PC-3 (cell line): ENCODE measurements at places on chromosomes 12 and 14. TPM values are rescaled to one million over a fixed set of nuclear protein-coding genes. Genes with fewer than 3 reads are reported as not detected.

The ZNF664 gene
- 80.8 and 86.9 TPM in 2 replicates for total RNA-seq

The KRT76 gene
- total RNA-seq: not detected in 2 replicates

The MYH6 gene
- total RNA-seq: not detected in 2 replicates

The TRPV4 gene
- total RNA-seq: 1.6 and 2.4 TPM in 2 replicates

The KRT80 gene
- 19.8 and 30.1 TPM in 2 replicates for total RNA-seq

The KIF26A gene
- total RNA-seq: 3.1 TPM in 2 replicates

The MTERF2 gene
- total RNA-seq: 10.7 and 14.2 TPM in 2 replicates

The KCNMB4 gene
- total RNA-seq: 2.6 and 3.0 TPM in 2 replicates

The TTC8 gene
- total RNA-seq: 12.6 and 24.8 TPM in 2 replicates

The OR10G3 gene
- not detected in 2 replicates for total RNA-seq

The RAD51AP1 gene
- total RNA-seq: 15.9 and 24.7 TPM in 2 replicates

The MGP gene
- 0.22 and 2.1 TPM in 2 replicates for total RNA-seq

The ACOT6 gene
- total RNA-seq: not detected in 2 replicates

The SLC25A21 gene
- total RNA-seq: 0.87 and 1.0 TPM in 2 replicates

The PLEKHG7 gene
- not detected in 2 replicates for total RNA-seq

The ALKBH2 gene
- 73.8 and 74.0 TPM in 2 replicates for total RNA-seq

The PSMA3 gene
- total RNA-seq: 669 and 700 TPM in 2 replicates

The MSI1 gene
- 0.12 TPM in 1 of 2 replicates, not detected in the other for total RNA-seq

The EFS gene
- 0.23 and 0.36 TPM in 2 replicates for total RNA-seq

The FGFR1OP2 gene
- 43.4 and 74.3 TPM in 2 replicates for total RNA-seq

The KRT75 gene
- total RNA-seq: 32.8 and 38.5 TPM in 2 replicates
